Aorta (tissue), 5 donors: ENCODE measurements at places on chromosomes 4 and X. TPM values are rescaled to one million over a fixed set of nuclear protein-coding genes. Genes with fewer than 3 reads are reported as not detected.
A peak's percentile ranks its signal among the peaks of the same experiment; 100 is the strongest.

- no peaks in the 10 kb centered on the region for H3K27me3 ChIP-seq
- H3K36me3 ChIP-seq, result no peaks in the 10 kb centered on the region
- no peak overlapping the region for H3K4me3 ChIP-seq
- H3K27ac ChIP-seq, result no peak overlapping the region
- H3K4me1 ChIP-seq, result no peaks in the 10 kb centered on the region
Observed at GRCh38 chr4:78154972-78155590, 98.0 kb downstream of the FRAS1 start.

The UGT2B11 gene
- not detected for polyA plus RNA-seq

DNA sequence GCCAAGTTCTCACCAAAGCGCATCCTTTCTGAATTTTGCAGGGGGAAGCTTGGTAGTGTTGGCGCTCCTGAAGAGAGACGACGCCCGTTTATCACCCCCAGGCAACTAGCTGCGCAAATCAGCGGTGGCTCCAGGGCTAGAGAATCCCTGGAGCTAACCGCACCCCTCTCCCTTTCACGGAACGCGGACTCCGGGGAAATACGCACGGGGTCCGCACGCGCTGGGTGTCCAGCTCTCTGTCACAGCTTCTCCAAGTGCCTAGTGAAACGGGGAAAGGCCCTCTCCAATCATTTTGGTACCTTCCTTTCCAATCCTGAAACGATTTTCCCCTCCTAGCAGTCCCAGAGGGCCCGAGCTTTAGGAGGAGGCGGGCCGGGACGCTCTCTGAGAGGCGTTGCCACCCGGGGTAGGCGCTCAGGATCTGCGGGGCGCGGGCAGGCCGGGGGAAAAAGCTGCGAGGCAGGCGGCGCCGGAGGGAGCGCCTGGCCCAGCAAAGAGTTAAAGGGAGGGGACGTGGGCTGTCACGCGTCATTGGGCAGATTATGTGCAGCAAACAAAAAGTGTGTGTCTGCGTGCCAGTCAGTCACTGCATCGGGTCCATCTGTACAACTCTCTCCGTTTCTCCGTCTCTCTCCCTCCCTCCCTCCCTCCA is at the start of gene PRDM8:
TSS of gene PRDM8 (plus strand) at position 582 of the 652 bp plus-strand sequence. CDS start 2,578 bp downstream, outside the sequence.
- peak within 1 kb of the TSS; percentile 11 for H3K4me3 ChIP-seq
- no peaks in the 10 kb centered on the region for H3K4me1 ChIP-seq
- H3K27me3 ChIP-seq, result peaks cover 1% of the 10 kb centered on the region
- no peaks in the 10 kb centered on the region for H3K36me3 ChIP-seq
- H3K27ac ChIP-seq, result no peak within 1 kb of the TSS

DNA sequence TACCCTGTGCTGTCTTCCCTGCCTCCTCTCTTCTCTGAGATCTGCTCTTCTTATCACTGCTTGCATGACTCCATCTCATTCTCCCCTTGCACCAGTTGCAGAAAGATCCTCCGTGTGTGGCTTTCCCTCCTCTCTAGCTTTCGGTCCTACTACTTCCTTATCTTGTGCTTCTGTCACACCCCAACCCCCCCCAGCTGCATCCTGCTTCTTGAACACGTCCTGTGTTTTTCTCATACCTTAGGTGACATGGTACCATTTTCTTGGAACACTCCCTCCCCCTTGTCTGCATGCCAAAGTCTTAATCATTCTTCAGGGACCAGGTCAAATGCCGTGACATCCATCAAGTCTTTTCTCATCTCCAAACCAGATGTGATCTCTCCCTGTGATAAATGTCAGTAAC is 46.4 kb downstream of the FHL1 start:
- H3K36me3 ChIP-seq, result no peaks in the 10 kb centered on the region
- H3K27ac ChIP-seq, result no peak overlapping the region
- H3K27me3 ChIP-seq, result no peaks in the 10 kb centered on the region
- H3K4me1 ChIP-seq, result peaks cover 2% of the 10 kb centered on the region

DNA sequence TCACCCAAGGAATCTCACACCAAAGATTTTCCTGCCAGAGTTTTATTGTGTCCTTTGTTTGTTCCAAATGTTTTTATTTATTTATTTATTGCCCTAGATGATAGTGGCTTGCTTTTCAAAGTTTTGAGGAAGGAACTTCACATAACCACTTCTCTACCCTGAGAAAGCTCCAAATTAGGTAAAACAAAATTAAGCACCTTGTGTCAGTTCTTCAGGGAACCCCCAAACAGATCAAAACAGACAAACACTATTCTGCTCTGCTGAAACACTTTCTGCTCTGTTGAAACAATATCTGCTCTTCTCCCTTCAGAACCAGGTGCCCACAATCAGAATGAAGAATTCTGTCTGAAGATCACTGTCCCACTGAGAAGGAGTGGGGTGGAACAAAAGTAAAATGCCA is 16.5 kb upstream of the CYBB start:
- no peaks in the 10 kb centered on the region for H3K36me3 ChIP-seq
- no peaks in the 10 kb centered on the region for H3K4me1 ChIP-seq
- H3K27me3 ChIP-seq, result no peaks in the 10 kb centered on the region
- no peak for DNase-seq

DNA sequence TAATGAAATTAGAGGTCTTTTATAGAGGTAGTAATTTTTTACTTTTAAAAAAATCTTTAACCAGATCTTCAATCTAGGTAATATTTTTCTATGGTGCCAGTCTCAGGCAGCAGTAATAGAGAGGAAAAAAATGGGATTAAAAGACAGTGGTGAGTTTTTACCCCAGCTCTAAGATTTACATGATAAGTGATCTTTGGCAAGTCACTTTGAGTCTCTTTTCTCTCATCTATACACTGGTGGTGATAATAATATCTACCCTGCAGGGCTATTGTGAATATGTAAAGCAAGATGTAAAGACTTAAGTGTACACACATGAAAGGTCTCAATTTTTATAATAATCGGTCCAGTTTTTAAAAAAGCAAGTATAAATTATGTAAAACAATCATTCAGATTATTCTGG is 786.2 kb upstream of the POU3F4 start:
- no peaks in the 10 kb centered on the region for H3K4me1 ChIP-seq
- H3K27ac ChIP-seq, result no peak overlapping the region
- H3K27me3 ChIP-seq, result no peaks in the 10 kb centered on the region
- DNase-seq, result no peak
- no peak overlapping the region for H3K4me3 ChIP-seq

DNA sequence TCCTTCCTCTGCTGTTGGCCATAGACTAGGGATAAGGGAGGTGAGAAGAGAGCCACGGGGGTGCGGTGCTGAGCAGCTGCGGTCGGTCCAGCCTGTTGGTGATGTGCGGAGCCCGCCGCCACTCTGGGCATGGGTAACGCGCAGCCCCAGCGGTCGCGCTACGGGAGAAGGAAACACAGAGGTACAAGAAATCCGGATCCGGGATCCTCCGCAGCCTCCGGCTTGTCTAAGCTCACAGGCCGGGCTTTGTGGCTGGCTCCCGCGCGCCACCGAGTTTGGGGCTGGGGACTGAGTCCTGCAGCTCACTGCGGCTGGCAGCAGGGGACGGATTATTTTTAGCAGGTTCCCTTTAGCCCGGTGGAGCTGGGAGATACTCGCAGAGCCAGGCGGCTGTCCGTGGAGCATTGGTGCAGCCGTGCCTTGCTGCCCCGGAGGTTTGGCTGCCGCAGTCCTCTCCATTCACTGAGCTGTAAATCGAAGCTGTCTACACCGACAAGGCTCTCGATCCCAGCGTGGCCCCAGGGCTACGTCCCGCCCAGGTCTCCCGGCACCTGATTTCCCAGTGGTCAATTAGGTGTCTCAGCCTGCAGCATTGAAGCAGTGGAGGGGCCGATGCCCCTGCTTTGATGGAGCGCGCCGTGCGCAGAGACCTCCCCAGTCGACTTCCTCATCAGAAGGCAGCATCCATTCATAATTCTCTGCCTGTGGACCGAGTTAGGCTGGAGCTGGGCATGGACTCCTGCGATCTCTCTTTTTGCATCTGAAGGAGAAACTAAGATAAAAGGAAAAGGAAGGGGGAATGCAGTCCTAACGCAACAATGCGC is 81.9 kb upstream of the SCML1 start:
- DNase-seq, result no peak
- H3K27ac ChIP-seq, result no peak overlapping the region
- no peaks in the 10 kb centered on the region for H3K36me3 ChIP-seq
- no peaks in the 10 kb centered on the region for H3K27me3 ChIP-seq

- no peaks in the 10 kb centered on the region for H3K4me1 ChIP-seq
- H3K4me3 ChIP-seq, result no peak overlapping the region
- H3K27ac ChIP-seq, result no peak overlapping the region
- no peak for DNase-seq
- H3K36me3 ChIP-seq, result no peaks in the 10 kb centered on the region
Observed at GRCh38 chrX:80841259-80841658, 31.6 kb upstream of the BRWD3 start.

The SERTM2 gene
- not detected for polyA plus RNA-seq

DNA sequence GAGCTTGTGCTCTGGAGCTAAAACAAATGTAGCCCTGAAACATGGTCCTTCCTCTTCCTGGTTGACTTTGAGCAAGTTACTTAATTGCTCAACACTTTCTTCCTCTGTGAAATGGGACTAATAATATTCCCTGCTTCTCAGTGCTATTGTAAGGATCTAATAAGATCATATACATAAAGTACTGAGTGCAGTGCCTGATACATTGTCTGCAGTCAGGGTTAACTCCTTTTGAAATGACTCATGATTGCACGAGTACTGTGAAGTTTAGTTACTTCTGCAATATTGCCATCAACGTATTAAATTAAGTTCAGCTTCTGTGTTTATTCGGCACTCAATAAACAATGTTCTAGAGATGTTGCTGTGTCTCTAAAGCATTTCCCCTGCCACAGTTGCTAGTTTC is 91.8 kb upstream of the HPRT1 start:
- no peaks in the 10 kb centered on the region for H3K27me3 ChIP-seq
- H3K4me3 ChIP-seq, result no peak overlapping the region
- no peak overlapping the region for H3K27ac ChIP-seq
- H3K36me3 ChIP-seq, result no peaks in the 10 kb centered on the region

The PWWP3B gene
- polyA plus RNA-seq, result 0.08 TPM

The SPANXD gene
- polyA plus RNA-seq, result not detected

The PGAM4 gene
- not detected for polyA plus RNA-seq

The AFF2 gene
- 0.25 TPM for polyA plus RNA-seq

The SLC2A9 gene
- polyA plus RNA-seq, result 8.1 TPM

GRCh38 chr4:181855307-181855706 is 387.9 kb upstream of the TENM3 start:
- no peak overlapping the region for H3K4me3 ChIP-seq
- H3K27ac ChIP-seq, result no peak overlapping the region
- H3K36me3 ChIP-seq, result no peaks in the 10 kb centered on the region

- peak; percentile 92 for DNase-seq
- peak within 1 kb of the TSS; percentile 83 for H3K27ac ChIP-seq
- peak within 1 kb of the TSS; percentile 13 for H3K4me3 ChIP-seq
Observed at GRCh38 chr4:157220371-157220881, at the start of gene GRIA2. Gene GRIA2 (plus strand): TSS chr4:157220728. CDS start chr4:157221043, 315 bp downstream.

GRCh38 chrX:34379891-34380290 is 247.8 kb upstream of the FAM47A start:
- H3K27me3 ChIP-seq, result no peaks in the 10 kb centered on the region
- H3K36me3 ChIP-seq, result no peaks in the 10 kb centered on the region

DNA sequence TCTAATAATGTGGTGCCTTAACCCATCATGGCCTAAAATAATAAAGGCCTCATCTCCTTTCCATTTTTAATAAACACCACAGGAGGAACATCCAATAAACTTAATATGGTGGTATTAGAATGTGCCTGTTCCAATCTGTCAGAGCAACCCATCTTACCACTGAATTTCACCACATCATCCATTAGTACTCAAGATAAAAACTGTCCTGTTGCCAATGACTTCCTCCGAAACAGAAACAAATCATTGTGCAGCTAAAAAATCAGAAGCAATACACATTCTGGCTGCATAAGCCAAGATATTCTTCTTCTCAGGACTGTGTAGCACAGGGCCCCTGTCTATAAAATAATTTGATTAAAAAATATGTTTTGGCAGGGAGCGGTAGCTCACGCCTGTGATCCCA is 18.5 kb downstream of the TLR10 start:
- H3K36me3 ChIP-seq, result no peaks in the 10 kb centered on the region
- DNase-seq, result no peak
- H3K4me1 ChIP-seq, result no peaks in the 10 kb centered on the region
- H3K27ac ChIP-seq, result no peak overlapping the region
- H3K27me3 ChIP-seq, result no peaks in the 10 kb centered on the region

The HELQ gene
- 6.1 TPM for polyA plus RNA-seq

DNA sequence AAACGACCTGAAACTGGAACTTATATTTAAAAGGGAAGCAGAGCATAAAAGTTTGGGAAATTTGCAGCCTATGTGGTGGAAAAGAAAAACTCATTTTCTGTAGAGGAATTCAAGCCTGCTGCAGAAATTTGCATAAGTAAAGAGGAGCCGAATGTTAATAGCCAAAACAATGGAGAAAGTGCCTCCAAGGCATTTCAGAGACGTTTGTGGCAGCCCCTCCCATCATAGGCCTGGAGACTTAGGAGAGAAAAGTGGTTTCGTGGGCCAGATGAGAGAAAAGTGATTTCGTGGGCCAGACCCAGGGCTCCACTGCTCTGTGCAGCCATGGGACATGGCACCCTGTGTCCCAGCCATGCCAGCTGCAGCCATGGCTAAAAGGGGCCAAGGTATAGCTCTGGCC is 361.9 kb downstream of the PCDH19 start:
- H3K27me3 ChIP-seq, result no peaks in the 10 kb centered on the region
- DNase-seq, result no peak
- no peaks in the 10 kb centered on the region for H3K4me1 ChIP-seq

DNA sequence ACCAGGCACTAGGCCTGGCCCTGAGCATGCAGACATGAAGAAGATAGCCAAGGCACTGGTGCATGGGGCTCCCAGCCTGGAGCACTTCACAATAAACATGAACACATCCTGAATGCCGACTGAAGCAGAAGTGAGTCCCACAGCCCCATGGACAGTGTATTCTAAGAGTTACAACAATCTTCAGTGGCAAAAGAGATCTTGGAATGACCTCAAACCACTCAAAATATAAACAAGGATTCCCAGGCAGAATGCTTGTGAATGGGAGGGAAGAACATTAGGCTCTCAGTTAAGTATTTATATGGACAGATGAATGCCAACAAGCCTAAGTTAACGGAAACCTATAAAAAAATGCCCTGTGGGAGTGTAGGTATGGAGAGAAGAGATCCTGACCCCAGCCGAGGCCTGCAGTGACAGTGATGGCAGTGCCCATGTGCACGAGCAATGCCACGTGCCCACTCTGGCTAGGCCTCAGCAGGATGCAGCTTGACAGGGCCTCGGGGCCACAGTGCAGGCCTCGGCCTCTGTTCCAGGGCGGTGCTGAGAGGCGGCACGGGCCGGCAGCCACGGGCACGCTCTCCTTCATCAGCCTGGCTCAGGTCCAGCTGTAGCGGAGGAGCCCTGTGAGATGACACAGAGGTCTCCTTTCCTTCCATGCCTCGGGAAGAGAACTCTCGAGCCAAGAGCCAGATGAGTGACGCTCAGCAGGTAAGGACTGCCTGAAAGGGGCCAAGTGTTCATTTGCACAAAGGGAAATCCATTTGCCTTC is 49.2 kb downstream of the IRF2 start:
- no peaks in the 10 kb centered on the region for H3K27me3 ChIP-seq
- H3K36me3 ChIP-seq, result no peaks in the 10 kb centered on the region
- no peak overlapping the region for H3K4me3 ChIP-seq
- DNase-seq, result no peak
- H3K27ac ChIP-seq, result peak overlapping the region; percentile 16
